ENCODE measurements at places on chromosomes 4 and X. TPM values are rescaled to one million over a fixed set of nuclear protein-coding genes. Genes with fewer than 3 reads are reported as not detected.

The GPC4 gene
- not detected for polyA plus RNA-seq

The ACSL4 gene
- polyA plus RNA-seq, result 8.7 TPM

The PDE5A gene
- polyA plus RNA-seq, result 1.3 TPM

The ARHGAP10 gene
- 7.0 TPM for polyA plus RNA-seq

The MAGEA1 gene
- not detected for polyA plus RNA-seq

The OCIAD1 gene
- 160 TPM for polyA plus RNA-seq

The CCNA2 gene
- not detected for polyA plus RNA-seq

The TREX2 gene
- 0.64 TPM for polyA plus RNA-seq

The CTAG2 gene
- polyA plus RNA-seq, result not detected

The CT45A5 gene
- not detected for polyA plus RNA-seq

The GIMD1 gene
- not detected for polyA plus RNA-seq

The MAGED4B gene
- polyA plus RNA-seq, result not detected

The PLAC1 gene
- not detected for polyA plus RNA-seq

The TLL1 gene
- not detected for polyA plus RNA-seq

The TLR1 gene
- polyA plus RNA-seq, result 24.7 TPM

The FAM241A gene
- polyA plus RNA-seq, result 0.71 TPM

The SOWAHD gene
- polyA plus RNA-seq, result not detected

The SGCB gene
- polyA plus RNA-seq, result 0.31 TPM

The ODAPH gene
- polyA plus RNA-seq, result not detected

The SPCS3 gene
- 117 TPM for polyA plus RNA-seq

The HELT gene
- not detected for polyA plus RNA-seq

The TBX22 gene
- polyA plus RNA-seq, result not detected
